ENCODE measurements at places on chromosomes 2 and 18.
A peak's percentile ranks its signal among the peaks of the same experiment; 100 is the strongest.

- DNase-seq, result peak; percentile 28
Measured at GRCh38 chr2:181305301-181306123, 151.7 kb upstream of the ITGA4 start.

DNA sequence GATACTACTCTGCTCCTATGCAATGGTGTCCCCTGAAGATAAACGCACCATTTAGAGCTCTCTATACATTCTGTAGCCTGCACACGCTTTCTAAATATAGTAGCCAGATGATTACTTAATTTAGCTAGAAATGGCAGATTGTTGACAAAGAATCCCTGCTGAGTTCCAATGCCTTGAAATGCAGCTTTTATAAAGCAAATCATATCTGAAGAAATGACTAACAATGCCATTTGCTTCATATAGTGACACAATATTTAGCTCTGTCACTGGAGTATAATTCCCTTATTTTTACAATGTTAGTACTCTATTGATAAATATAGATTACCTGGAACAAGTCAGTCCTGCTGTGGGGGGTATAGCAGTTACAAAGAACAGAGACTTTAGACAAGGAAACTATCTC, 166.2 kb downstream of the CDCA7 start:
- DNase-seq, result no peak

GRCh38 chr2:235659767-235660322, 166.0 kb downstream of the AGAP1 start:
- no peak for DNase-seq

- DNase-seq, result no peak
Measured at GRCh38 chr2:172998547-172999272, 76.9 kb upstream of the MAP3K20 start.

DNA sequence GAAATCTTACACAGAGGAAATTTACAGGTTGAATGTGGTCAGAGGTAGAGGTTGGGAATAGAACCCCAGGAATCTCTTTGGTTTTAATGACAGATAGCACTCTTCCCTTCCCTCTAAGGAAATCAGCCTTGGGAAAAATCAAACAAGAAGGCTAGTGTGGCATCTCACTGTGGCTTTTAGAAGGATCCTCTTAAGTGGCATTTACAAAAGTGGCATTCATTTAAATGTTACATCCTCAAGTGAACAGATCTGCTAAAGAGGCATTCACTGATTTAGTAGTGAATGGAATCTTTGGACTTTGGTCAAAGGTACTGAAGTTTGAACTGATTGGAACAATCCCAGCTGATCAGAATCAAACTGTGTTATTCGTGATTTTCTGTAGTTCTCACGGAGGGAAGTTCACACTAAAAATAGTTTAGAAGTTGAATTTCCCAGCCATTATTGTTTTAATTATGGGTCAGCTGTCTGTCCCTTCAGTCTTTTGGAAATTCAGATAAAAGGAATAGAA, 136.5 kb upstream of the FN1 start:
- no peak for DNase-seq

DNA sequence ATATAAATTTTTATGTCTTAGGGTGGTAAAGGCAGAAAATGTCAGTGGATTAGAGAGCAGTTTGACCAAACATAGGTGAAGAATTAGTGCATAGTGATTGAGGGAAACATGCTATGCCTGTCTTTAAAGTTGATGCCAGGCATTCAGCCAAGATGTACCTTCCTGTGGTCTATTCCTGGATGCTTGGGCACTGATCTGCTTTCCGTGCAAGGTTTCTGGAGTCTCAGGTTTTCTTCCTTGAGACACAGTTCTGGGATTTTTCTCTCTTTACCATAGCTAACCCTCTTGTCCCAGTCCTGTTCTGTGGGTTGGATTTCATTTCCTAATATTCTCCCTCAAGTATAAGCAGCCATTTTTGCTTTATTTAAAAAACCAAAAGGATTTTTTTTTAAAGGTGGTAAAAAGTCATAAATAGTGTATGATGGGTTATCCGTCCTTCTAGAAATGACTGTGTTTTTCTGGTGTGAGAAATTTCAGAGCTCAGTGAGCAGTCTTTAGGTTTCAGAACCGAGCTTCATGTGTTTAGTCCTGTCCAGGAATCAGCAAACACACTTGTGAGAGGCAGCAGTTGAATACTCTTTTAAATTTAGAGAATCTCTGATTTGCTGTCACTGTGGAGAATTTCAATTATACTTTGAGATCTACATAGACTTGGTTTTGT, 43.0 kb upstream of the CYBRD1 start:
- peak; percentile 52 for DNase-seq

Data from activated CD4-positive, alpha-beta T cell treated with anti-CD3 and anti-CD28 coated beads, Interleukin-2, Interleukin-4, amounts not matched to agents 100 ng/mL and 50 ng/mL, durations not matched to agents 16 hours and 8 hours (primary cell).